Suprapubic skin (tissue), 4 donors: ENCODE measurements at places on chromosomes 5 and 9. TPM values are rescaled to one million over a fixed set of nuclear protein-coding genes. Genes with fewer than 3 reads are reported as not detected.

SHOC1 gene
- 1.2 TPM for total RNA-seq

WDR5 gene
- 28.9 TPM for total RNA-seq

IL3 gene
- total RNA-seq, result not detected

CTXN3 gene
- total RNA-seq, result not detected

LCN1 gene
- not detected for total RNA-seq

DNA sequence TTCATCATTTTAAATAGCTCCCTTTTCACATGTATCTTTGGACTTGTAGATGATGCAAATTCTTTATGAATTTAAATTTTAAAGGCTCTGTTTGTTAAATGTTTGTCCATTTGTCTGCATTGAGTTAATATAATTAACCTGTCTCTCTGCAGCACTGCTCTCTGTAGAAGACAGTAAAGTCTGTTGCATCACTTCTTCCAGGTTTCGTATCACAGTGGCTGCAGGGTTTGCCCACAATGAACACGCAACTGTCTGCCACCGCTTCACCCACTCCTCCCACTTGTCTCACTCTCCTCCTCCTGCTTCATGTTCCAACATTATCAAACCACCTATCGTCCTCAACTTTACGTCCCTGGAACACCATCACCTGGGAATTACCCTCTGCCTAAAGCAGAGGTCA lies 231.3 kb upstream of the SLC30A5 start:
- no peak for DNase-seq

DNA sequence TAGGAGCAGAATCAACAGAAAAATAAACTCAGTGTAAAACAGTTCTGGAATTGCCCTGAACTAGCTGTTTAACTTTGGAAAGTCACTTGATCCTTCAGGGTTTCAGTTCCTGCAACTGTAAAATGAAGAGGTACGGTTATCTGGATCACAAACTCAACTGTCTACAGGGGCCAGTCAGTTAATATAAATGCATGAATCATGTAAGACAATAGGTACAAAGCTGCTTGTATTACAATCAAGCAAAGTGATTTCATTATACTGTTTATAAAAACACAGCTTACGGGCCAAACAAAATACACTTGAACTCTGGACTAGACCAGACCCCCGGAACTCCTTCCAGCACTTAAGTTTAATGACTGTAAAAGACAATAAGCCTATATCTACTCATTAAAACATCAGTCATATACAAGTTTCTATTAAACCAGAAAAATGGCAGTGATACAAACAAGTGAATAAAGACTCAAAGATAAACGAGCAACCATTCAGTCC lies 73.0 kb downstream of the MRPS27 start:
- DNase-seq, result no peak

DNA sequence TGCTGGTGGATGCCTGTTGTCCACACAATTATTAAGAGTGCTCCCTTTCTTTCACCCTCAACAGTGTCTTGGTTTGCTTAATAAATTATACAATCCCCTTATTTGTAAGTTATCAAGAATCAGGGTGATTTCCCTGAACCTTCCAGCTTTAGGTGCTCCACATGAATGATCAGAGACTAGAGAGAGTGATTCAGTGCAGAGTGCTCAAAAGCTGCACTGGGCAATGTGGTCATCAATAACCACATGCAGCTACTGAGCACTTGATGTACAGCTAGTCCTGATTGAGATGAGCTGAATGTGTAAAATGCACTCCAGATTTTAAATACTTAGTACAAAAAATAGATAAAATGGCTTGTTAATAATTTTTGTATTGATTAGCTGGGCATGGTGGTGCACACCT lies 76.8 kb upstream of the TRIO start:
- DNase-seq, result no peak

- DNase-seq, result no peak
These were observed 305.5 kb downstream of the ZSWIM6 start for GRCh38 chr5:61637566-61637965.
